NCI-H446 treated with DMSO at 0.1 percent for 48 hours (cell line): ENCODE measurements at places on chromosomes 7 and 10.

- DNase-seq: no peak
These were observed 338 bp downstream of the SDK1 start for GRCh38 chr7:3301449-3301731.

- no peak for DNase-seq
These were observed 51.9 kb downstream of the MTURN start for GRCh38 chr7:30186725-30187124.

- DNase-seq: no peak
These were observed 90.3 kb downstream of the LYZL1 start for GRCh38 chr10:29379208-29379607.

DNA sequence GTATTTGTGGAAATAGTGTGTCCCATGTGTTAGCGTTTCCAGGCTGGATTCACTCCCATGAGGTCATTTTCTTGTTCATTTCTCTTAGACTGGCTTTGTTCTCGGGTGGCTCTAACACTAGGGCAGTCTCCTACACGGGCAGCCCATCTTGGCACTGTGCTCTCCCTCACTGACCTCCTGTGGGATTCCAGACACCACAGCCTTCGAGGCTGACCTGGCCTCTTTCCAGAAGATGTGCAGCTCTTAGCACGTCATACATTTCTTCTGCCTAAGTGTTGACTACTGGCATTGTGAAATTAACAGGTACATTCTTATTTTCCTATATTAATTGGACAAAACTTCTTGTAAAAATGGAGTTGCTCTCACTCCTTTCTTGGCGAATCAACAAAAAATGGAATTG lies 72.8 kb downstream of the INSYN2A start:
- DNase-seq: no peak

DNA sequence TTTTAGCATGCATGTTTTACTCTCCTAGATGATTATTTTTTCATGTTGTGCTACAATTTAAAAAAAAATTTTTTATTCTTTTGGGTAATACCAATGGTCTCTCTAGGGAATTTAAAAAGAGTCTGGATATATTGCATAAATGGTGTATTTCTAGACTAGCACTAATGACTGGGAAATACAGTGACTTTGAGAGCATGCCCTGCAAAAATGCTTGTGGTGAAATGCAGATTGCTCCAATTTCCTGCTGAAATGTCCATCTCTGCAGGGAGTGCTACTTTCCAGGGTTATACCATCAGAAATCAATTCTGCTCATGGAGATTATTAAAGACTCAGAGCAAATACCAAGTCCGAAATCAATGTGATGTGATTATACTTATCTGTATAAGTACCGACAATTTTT lies 186.1 kb downstream of the PRKG1 start:
- DNase-seq: no peak

DNA sequence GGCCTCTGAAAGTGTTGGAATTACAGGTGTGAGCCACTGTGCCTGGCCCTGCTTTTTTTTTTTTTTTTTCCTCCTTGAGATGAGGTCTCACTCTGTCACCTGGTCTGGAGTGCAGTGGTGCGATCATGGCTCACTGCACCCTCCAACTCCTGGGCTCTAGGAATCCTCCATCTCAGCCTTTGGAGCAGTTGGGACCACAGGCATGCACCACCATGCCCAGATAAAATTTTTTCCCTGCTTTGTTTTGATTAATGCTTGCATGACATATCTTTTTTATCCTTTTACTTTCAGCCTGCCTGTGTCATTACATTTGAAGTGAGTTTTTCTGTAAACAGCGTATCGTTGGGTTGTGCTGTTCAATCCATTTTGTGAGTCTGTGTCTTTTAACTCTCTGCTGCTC lies 97.0 kb downstream of the ANKRD61 start:
- DNase-seq: no peak

DNA sequence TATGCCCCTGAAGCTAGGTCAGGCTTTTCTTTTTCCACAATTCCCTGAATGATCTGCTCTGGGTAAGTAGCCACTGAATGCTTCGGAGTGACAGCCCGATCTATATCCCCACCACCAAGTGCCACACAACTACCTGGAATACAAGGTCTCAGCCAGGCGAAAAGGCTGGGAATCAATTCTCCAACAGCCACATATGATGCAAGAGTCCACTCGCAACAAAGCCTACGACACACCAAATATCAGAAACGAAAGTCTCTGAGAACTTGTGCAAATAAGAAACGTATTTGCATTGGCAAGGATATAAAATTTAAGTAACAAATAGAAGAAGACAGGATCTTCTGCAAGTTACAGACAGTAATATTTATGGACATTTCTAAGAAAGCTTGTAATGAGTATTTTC lies 5.7 kb downstream of the HIPK2 start:
- DNase-seq: no peak

DNA sequence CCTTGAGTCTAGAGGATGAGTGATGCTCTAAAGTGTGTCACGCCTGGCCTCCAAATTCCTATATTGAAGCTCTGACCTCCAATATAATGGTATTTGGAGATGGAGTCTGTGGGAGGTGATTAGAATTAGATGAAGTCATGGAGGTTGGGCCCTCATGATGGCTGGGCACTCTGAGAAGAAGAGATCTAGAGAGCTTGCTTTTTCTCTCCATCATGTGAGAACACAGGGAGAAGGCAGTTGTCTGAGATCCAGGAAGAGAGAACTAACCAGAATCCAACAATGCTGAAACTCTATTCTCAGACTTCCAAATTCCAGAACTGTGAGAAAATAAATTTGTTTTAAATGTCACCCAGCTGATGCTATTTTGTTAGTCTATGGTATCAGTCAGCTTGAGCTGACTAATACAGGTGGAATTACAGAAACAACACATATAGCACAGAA lies 15.1 kb downstream of the RNF216 start:
- DNase-seq: no peak
